Neural progenitor cell (in vitro differentiated cells): ENCODE measurements at places on chromosomes 5 and 9. TPM values are rescaled to one million over a fixed set of nuclear protein-coding genes. Genes with fewer than 3 reads are reported as not detected.

DNA sequence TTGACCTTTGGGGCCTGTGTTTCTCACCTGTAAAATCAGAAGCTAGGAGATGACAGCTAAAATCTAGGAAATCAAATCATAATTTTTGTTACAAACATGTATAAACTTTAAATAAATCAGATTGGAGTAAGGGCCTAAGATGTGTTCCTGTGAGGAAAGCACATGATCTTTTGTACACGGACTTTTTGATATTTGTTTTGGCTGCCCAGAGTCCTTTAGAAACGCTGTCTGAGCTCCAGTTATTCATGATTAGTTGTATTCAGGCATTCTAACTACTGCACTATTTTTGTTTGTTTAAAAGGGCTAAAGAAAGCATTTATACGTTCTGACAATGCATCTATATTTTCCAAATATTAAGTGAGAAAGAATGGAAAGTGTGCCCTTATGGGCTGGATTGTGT lies 94.8 kb downstream of the HCN1 start:
- H3K4me3 ChIP-seq, result no peak overlapping the region
- H3K36me3 ChIP-seq, result no peaks in the 10 kb centered on the region
- no peaks in the 10 kb centered on the region for H3K27me3 ChIP-seq
- no peak for DNase-seq
- H3K4me1 ChIP-seq, result no peaks in the 10 kb centered on the region

DNA sequence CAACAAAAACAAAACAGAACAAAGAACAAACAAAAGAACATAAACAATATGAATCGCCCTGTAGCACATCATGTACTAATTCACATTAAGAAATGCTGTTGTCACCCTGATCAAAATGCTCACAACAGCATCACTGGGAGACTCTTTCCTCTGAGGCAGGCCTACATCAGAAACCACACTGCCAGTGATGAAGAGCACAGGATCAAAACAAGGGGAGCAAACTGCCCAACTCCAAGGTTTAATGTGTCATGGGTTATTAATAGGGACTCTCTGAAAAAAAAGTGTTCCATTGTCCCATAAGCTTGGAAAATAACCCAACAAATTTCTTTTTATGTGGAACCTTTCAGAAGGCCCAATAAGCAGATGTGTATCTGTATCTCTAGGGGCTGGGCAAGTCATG lies 74.2 kb downstream of the PTPN3 start:
- H3K36me3 ChIP-seq, result no peaks in the 10 kb centered on the region
- peaks cover 37% of the 10 kb centered on the region for H3K4me1 ChIP-seq

DNA sequence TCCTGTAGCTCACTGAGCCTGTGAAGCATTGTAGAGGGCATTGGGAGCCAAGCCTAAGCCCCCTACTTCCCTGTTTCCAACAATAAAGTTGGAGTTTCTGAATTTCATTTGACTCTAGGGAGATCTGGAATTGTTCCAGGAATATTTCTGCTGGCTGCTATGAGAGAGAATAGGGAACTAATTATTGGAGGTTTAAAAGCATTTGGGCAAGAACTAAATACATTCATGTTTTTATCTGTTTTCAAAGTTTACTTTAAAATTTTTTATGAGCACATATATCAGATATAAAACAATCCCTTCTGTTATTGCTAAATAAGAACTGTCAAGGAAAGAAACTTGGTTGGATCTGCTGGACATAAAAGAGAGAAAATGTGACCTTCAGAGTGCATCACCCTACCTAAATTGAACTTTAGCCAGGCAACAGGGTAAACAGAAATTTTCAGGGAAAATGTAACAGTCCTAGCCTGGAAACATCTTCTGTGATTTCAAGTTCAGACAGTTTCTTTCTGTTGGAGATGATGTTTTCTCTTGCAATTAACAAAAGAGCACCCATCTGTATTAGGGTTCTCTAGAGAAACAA lies 19.3 kb upstream of the LECT2 start:
- H3K4me1 ChIP-seq, result peaks cover 5% of the 10 kb centered on the region
- no peaks in the 10 kb centered on the region for H3K36me3 ChIP-seq
- H3K27me3 ChIP-seq, result peaks cover 5% of the 10 kb centered on the region
- no peak for DNase-seq
- no peak overlapping the region for H3K27ac ChIP-seq

- H3K4me1 ChIP-seq, result peaks cover 14% of the 10 kb centered on the region
- no peak for DNase-seq
- no peaks in the 10 kb centered on the region for H3K36me3 ChIP-seq
- H3K27me3 ChIP-seq, result no peaks in the 10 kb centered on the region
Observed at GRCh38 chr9:133513214-133514100, 11.3 kb downstream of the MYMK start.

GRCh38 chr9:93895535-93895934 lies 59.6 kb downstream of the BARX1 start:
- no peaks in the 10 kb centered on the region for H3K36me3 ChIP-seq
- H3K4me1 ChIP-seq, result no peaks in the 10 kb centered on the region

DNA sequence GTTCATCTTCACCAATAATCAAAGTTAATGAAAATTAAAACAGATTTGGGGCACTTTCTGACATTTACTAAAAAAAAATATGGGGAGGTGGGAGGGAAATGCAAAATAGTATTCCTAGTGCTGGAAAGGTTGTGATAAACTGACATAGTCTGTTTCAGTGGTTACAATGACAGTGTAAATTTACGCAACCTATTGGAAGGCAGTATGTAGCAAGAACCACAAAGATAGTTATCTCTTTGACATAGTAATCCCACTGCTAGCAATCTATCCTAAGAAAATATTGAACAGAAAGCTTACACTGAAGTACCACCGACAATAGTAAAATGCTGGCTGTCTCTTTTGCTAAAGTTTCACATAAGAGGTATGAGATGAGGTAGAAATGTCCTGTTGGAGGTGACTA lies 15.1 kb upstream of the EPB41L4B start:
- H3K36me3 ChIP-seq, result no peaks in the 10 kb centered on the region
- no peaks in the 10 kb centered on the region for H3K27me3 ChIP-seq

GRCh38 chr5:1285141-1285540 lies 9.7 kb downstream of the TERT start:
- H3K4me3 ChIP-seq, result no peak overlapping the region
- no peak overlapping the region for H3K27ac ChIP-seq

GRCh38 chr9:134655586-134656333 lies 14.2 kb downstream of the COL5A1 start:
- no peak overlapping the region for H3K27ac ChIP-seq
- H3K4me1 ChIP-seq, result peaks cover 10% of the 10 kb centered on the region
- H3K27me3 ChIP-seq, result no peaks in the 10 kb centered on the region
- no peak overlapping the region for H3K4me3 ChIP-seq

DNA sequence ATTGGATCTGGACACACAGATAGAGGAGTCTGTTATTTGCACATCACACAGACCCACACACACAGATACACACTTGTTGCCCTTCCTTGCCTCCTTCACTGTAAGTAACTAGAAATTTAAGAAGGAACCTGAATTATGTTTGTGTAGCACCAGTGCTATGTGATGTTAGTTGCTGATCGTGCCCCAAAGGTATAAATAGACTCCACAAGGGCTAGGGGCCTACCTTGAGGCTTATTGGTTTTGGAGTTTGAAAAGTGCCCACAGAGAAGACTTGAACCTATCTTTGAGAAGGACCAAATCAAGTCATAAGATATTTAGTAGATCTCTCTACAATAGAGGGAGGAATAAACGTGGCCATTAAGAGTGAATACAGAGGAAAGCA lies 8.8 kb upstream of the TGFBI start:
- H3K36me3 ChIP-seq, result no peaks in the 10 kb centered on the region
- peaks cover under 1% of the 10 kb centered on the region for H3K27me3 ChIP-seq
- no peak overlapping the region for H3K4me3 ChIP-seq
- H3K4me1 ChIP-seq, result no peaks in the 10 kb centered on the region
- DNase-seq, result no peak

DNA sequence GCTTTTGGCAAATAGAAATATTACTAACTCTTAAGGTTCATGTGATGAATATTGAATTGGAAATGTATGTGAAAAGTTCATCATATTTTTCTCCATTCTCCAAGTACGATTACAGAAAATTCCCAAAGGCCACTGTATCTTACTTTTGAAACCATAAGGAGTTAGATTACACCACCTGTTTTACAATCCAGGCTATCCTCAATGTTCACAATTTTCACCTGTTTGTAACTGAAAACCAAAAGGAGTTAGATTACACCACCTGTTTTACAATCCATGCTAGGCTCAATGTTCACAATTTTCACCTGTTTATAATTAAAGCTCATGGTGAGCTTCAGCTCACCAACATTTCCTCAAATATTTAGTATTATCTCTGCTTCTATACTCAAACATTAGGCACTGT lies 188.0 kb downstream of the HCN1 start:
- no peak overlapping the region for H3K27ac ChIP-seq
- no peak overlapping the region for H3K4me3 ChIP-seq
- no peaks in the 10 kb centered on the region for H3K27me3 ChIP-seq
- DNase-seq, result no peak

DNA sequence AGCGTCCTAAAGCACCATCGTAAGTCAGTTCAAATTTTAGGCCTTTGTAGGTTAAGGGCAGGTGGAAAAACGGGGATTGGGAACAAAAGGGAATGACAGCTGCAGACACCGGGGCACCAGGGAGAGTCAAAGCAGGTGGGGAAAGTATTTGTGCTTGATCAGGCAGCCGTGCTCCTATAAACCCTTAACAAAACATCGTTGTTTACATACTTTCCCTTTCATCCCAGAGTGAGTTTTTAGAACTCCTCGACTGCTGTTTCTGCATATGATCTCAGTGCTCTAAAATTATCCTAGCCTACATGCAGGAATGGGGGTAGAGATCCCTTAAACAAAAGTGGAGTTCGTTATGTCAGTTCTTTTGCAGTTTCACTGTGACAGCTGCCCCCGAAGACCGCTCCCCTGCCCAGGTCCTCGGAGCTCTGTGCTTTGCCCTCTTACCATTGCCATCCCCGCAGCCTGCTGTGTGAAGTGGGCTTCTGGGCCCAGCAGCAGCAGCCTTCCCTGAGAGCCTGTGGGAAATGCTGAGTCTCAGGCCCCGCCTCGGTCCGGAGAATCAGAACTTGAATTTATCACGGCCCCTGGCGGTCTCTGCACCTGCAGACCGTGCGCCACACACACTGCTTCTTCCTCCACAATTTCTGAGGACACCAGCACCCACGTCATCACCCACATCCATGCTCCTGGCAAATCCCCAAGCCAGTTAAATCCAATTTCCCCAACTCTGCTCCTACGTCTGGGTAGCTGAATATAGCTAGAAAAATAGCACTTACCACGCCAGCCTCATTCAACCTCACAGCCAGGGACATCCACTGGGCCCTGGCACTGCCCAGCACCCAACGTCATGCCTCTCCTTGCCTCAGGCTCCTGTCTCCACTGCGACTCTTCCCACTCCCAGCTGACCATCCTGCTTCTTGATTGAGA lies 86.8 kb downstream of the NSUN2 start:
- DNase-seq, result peak; percentile 42
- H3K4me3 ChIP-seq, result no peak overlapping the region
- H3K4me1 ChIP-seq, result peaks cover 10% of the 10 kb centered on the region
- no peak overlapping the region for H3K27ac ChIP-seq
- H3K27me3 ChIP-seq, result no peaks in the 10 kb centered on the region
- no peaks in the 10 kb centered on the region for H3K36me3 ChIP-seq

DNA sequence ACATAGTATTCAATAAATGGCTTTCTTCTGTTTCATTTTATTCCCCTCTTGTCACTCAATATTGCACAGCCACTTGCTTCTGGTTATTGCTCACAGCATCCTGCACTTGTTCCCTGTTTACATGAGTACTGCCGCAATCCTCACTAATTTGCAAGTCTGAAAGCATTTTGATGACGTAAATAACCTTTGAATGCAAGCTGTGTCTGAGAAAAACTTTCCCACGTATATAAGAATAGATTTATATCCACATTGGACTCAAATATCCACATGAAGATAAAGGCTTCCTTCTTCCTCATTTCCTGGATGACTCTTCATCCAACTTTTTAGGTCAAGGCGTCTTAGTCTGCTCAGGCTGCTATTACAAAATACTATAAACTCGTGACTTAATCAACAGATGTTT lies 88.2 kb upstream of the DAP start:
- peaks cover 36% of the 10 kb centered on the region for H3K27me3 ChIP-seq
- H3K4me3 ChIP-seq, result no peak overlapping the region
- no peak for DNase-seq
- no peaks in the 10 kb centered on the region for H3K36me3 ChIP-seq

DNA sequence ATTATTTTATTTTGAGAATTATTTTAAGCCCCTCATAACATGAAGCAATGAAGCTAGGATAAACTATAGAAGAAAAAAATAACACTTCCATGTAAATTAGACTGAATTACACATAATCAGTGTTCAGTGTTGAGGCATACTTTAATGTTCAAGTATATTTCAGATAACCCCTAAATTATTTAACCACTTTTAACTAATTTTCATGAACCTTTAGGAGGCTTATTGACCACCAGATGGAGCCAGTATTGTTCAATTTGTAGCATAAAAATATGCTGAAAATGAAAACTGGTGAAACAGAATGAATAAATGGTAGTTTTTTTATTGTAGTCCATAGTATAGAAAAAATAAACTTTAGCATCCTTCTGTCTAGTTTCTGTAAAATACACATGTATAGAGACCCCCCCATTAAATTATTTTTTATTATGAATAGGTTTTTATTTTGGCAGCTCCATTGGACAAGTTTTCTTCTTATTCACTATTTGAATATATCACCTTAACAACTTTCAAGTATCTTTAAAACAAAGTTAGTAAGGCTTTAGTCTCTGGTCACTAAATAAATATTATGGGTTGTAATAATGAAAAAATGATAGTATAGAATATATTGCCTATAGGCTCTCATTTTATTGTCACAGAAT lies 190.1 kb downstream of the CWC27 start:
- H3K27ac ChIP-seq, result no peak overlapping the region
- no peaks in the 10 kb centered on the region for H3K27me3 ChIP-seq
- H3K4me1 ChIP-seq, result no peaks in the 10 kb centered on the region
- H3K36me3 ChIP-seq, result peaks cover 6% of the 10 kb centered on the region

Gene GCNT4
- 0.17 and 0.25 TPM in 2 replicates for total RNA-seq

Gene NREP
- 426 and 465 TPM in 2 replicates for total RNA-seq

Gene GMCL2
- not detected in 2 replicates for total RNA-seq

Gene PCDHGB5
- total RNA-seq, result 2.0 and 3.7 TPM in 2 replicates

Gene ZFYVE16
- total RNA-seq, result 58.1 and 113 TPM in 2 replicates

Gene MELK
- 69.9 and 112 TPM in 2 replicates for total RNA-seq

Gene SAXO1
- total RNA-seq, result 0.09 and 0.15 TPM in 2 replicates

Gene TCERG1
- 168 and 227 TPM in 2 replicates for total RNA-seq
